ENCODE measurements at places on chromosomes 6 and 20.

GRCh38 chr20:32674362-32674789 is 635 bp upstream of the C20orf203 start:
- peak; percentile 48 for DNase-seq

- no peak for DNase-seq
These were observed 13.3 kb downstream of the ZCCHC3 start for GRCh38 chr20:310645-311044.

GRCh38 chr20:62477669-62478455 is 2.1 kb upstream of the GATA5 start:
- no peak for DNase-seq

GRCh38 chr20:18589941-18590674 is 2.3 kb downstream of the DTD1 start:
- DNase-seq, result no peak

- peak; percentile 38 for DNase-seq
These were observed 888 bp downstream of the SLC17A5 start for GRCh38 chr6:73652637-73653570.

- no peak for DNase-seq
These were observed 3.6 kb upstream of the KIF25 start for GRCh38 chr6:167993831-167994230.

DNA sequence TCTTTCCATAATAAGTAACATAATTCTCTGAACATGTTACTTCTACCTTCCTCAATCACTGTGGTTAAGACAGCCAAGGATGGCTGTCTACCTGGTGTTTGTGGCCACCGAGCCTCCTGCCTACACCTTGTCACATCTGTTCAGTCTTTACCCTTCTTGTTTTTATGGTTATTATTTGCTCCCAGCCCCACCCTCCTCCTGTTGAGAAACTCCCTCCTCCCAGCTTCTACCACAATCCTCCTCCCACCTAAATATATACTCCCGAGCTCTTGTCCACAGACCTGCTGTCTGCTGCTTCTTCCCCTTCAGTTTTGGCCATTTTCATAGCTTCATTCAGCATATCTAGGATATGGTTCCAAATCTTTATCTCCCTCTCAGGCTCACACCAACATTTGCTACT is 35.7 kb upstream of the GABRR1 start:
- DNase-seq, result no peak

- DNase-seq, result no peak
These were observed 198.5 kb upstream of the TAB2 start for GRCh38 chr6:149118737-149119653.

- DNase-seq, result peak; percentile 75
These were observed at the start of gene LZTS3 for GRCh38 chr20:3172933-3173609. Gene LZTS3, minus strand, starts transcription at chr20:3173549. Its CDS starts 6,386 bp downstream, at chr20:3167163.

- DNase-seq, result no peak
These were observed 14.2 kb downstream of the TRAF3IP2 start for GRCh38 chr6:111591370-111591900.

DNA sequence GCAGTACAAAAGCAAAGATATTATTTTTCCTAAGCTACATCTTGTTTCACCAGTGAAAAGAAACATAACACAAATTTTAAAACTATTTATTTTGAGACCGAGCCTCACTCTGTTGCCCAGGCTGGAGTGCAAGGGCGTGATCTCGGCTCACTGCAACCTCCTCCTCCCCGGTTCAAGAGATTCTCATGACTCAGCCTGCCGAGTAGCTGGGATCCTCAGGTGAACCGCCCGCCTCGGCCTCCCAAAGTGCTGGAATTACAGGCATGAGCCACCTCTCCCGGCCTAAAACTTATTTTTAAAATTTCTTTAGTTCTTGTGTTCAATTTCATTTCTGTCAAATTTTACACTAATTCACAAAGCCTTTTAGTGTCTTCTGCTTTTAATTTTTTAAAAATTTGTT is 5.9 kb downstream of the SRSF12 start:
- DNase-seq, result no peak

- no peak for DNase-seq
These were observed 375.8 kb downstream of the THBS2 start for GRCh38 chr6:168877821-168878282.

GRCh38 chr6:50381099-50381415 is 331.3 kb upstream of the DEFB112 start:
- no peak for DNase-seq

GRCh38 chr20:5390720-5391119 is 74.0 kb upstream of the PROKR2 start:
- peak; percentile 21 for DNase-seq

DNA sequence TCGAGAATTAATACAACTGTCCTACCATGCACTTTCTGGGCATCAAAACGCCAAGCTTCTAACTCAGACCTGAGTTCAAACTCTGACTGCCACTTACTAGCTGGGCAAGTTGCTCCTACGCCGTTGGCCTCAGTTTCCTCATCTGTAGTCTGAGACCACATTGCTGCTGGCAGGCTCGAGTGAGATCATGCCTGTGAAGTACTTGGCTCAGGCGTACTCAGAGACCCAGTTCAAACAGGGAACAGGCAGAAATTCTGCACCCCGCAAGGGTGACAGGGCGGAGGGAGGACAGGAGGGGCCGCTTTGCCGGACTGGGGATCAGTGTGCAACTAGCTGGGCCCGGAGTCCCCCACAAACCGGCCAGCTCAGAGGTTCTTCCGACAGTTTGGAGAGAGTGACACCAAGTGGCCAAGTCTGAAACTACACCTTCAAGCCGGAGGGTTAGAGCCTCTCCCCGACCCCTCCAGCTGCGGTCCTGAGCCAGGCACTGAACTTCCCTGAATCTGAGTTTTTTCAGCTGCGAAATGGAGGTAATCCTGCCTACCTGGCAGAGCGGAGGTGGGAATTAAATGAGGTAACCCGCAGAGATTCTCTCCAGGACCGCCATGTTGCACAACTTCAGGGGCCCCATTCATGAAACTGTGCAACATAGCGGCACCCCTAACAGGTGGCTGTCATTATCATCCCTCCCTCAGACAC is 46.0 kb upstream of the PTPN1 start:
- DNase-seq, result peak; percentile 9

DNA sequence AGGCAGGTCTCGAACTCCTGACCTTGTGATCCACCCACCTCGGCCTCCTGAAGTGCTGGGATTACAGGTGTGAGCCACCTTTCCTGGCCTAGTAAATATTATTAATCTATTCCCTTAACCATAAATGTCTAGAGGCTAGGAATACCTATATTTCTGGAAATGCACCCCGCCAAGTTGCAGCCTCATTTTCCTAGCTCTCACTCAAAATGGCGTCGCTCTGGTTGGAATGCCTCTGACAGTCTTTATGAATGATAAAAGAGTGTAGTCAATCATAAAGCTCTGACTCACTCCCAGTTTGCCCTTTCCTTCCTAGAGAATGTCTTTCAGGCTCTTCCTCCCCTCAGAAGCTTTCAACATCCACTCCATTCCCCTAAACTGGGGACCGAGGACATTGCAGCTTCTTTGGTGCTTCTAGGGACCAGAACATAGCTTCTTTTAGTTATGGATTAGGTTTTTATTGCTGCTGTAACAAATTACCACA is 14.1 kb upstream of the TRIM26 start:
- DNase-seq, result no peak

GRCh38 chr20:39885975-39886649 is 802.9 kb downstream of the MAFB start:
- DNase-seq, result peak; percentile 15

All from NCI-H1694 (cell line).